ENCODE measurements at places on chromosomes 12 and 14.

GRCh38 chr12:5733136-5733755 lies 211.8 kb downstream of the ANO2 start:
- no peak for DNase-seq

GRCh38 chr14:92635031-92635430 lies 113.4 kb downstream of the LGMN start:
- DNase-seq, result no peak

GRCh38 chr12:41452838-41453407 lies 264.8 kb downstream of the PDZRN4 start:
- no peak for DNase-seq

DNA sequence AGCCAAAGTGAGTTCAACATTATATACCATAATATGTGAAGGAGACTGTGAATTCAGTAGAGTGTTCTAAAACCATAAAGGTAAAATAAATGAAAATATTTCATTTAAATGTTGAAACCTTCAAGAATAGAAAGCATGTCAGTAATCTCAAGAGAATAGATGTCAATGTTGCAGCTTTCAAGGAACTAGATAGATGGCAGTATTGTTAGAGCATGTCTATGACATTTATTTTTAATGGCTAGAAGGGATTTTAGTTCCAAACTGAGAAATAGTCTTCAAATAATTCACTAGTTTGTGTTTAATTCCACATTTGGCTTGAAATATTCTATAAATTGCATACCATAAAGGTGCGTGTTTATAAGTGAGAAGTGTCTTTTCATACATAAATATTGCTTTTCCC lies 326.5 kb downstream of the FLRT2 start:
- DNase-seq, result no peak

- DNase-seq, result peak; percentile 8
Observed at GRCh38 chr12:65822732-65823512, 1.4 kb upstream of the HMGA2 start.

DNA sequence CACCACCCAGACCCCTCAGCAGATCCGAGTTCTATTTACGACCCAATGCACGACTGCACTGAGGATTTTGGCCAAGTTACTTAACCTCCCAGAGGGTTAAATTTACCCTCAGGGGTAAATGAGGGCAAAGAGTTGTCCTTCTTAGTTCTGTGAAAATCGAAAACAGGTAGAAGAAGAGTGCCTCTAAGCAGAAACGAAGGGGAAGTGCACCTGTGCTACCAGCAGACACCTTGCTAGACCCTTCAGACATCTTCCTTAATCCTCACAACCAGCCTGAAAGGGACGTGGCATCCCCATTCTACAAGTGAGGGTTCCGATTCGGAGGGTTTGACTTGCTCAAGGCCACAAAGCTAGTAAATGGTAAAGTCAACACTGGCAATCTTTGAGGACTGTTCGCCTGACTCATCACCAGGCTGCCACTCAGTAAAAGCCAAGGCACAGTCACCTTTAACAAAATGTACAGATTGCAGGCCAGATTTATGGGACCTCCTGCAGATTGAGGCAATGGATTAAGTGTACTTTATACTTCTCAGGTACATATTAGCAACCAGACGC lies 1.6 kb downstream of the GSG1 start:
- no peak for DNase-seq

GRCh38 chr12:121223292-121224285 lies 13.7 kb downstream of the P2RX4 start:
- no peak for DNase-seq

DNA sequence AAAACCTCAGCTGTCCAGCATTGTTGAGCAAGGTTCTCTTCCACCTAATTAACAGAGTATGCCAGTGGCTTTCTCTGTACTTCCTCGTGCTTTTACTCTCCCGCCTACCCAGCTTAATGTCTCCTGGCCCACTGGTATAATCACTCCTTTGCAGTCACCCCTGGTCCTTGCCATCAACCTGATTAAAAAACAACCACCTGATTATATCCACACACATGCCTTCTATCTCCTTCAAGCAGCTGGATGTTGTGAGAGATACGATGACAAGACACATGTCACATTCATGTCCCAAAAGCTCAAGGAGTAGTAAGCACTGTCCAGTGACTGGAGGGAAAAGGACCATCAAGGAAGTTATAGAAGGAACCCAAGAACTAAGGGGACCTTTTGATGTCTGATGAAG lies 241.3 kb upstream of the GRIP1 start:
- DNase-seq, result no peak

DNA sequence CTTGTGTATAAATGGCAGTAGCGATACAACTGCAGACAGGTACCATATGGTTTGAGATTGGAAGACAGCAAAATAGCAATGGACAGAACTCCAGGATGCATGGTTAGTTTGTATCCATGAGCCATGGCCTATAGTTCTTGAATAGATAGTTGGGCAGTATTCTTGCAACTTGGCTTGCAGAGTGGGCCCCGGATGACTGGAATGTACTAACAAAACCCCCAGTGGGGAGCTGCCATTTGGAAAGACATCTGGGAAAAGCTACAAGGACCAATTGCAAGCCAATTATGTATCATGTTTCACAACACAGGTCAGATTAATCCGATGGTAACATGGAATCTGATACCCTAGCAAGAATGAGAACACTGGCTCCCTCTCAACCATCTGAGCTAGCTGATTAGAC lies 279.6 kb downstream of the RERGL start:
- no peak for DNase-seq

- DNase-seq, result no peak
Observed at GRCh38 chr12:1915082-1915968, 3.1 kb downstream of the CACNA2D4 start.

GRCh38 chr14:54229136-54229535 lies 167.7 kb upstream of the CDKN3 start:
- DNase-seq, result no peak

- no peak for DNase-seq
Observed at GRCh38 chr14:72688990-72689671, 204.8 kb downstream of the DPF3 start.

GRCh38 chr12:68641138-68641537 lies 30.4 kb downstream of the RAP1B start:
- no peak for DNase-seq

DNA sequence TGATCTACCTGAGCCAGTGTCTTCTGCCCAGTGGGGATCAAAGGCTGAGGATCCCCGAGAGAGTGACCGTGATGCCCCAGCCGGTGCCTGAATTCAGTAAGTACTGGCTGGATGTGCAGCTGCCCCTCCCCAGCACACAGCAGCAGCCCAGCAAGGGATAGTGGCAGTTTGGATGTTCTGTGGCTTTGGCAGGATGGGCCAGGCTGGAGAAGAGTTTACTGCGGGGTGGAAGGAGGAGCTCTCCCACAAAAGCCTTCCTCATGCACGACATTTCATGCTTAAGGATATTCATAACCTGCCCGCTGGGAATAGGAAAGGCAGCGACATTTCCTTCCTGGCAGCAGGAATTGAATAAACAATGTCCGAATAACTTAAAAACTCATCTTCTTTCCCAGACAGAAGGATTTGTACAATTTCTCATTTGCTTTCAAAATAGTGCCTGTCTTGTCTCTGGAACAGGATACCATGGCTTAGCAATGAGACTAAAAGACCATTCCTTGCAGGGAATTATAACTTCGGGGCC lies 135.6 kb upstream of the PRMT8 start:
- DNase-seq, result no peak

DNA sequence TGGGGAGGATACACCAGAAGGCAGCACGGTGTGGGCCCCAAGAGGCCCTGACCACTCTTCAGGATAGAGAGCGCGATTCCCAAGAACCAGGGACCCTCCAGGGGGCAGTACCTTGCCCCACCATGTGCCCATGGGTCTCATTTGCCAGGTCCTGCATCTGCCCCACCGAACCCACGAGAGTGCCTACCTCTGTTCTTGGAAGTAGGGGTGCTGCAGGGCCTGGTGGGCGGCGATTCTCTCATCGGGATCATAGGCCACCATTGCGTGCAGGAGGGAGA lies 72.7 kb downstream of the MOK start:
- no peak for DNase-seq

DNA sequence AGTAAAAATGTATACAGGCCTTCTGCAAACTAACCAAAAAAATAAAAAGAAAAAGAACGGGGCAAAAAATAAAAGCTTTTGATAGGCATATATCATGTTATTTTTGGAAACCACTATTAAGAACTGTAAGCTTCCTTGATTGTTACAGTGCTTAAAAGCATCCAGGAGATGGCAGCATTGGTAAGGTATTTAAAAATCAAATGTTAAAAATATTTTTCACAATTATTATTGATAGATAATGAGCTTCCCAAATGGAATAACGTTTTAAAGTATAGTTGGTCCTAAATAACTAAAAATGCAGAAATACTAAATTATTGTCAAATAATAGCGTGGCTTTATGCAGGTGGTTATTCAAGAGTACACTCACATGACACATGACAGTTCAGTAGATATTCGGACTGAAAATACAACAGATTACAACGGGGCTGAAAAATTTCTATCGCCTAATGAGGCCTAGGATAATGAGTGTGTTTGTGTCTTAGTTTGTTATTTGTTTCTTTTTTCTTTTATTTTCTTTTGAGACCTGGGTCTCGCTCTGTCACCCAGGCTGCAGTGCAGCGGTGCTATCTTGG lies 127.2 kb upstream of the ATF7IP start:
- DNase-seq, result peak; percentile 28

- DNase-seq, result no peak
Observed at GRCh38 chr12:111193977-111194702, 174.8 kb downstream of the PHETA1 start.

DNA sequence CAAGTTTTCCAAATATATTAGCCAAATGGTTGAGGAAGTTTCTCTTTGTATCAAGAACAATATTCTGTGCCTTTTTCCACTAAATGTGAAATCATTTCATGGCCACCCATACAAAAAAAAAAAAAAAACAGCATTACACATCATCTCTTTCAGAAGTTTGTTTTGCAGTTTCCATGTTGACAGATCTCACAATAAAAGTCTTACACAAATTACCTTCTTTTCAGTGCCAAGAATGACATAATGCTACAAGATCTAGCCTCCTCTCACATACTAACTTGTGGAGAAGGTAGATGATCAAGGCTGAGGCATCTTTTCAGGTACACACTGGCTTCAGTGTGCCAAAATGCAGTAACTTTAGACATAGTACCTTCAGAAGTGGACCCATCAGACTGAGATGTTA lies 35.3 kb downstream of the PRKD1 start:
- no peak for DNase-seq

DNA sequence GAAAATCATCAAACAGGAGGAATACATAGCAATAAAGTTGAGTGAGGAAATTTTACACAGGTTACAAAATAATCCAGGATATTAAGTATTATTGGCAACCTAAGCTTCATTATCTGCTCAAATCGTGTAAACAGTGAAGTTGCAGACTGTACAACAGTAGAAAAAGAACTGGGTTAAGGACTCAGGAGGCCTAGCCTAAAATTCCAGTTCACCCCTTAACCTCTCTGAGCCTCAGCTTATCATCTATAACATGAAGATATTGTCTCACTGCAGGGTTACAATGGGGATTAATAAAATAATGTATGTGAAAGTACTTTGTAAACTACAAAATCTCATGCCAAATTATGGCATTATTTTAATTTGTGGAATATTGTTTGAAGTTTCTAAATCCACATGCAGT lies 26.0 kb downstream of the DDHD1 start:
- DNase-seq, result no peak

DNA sequence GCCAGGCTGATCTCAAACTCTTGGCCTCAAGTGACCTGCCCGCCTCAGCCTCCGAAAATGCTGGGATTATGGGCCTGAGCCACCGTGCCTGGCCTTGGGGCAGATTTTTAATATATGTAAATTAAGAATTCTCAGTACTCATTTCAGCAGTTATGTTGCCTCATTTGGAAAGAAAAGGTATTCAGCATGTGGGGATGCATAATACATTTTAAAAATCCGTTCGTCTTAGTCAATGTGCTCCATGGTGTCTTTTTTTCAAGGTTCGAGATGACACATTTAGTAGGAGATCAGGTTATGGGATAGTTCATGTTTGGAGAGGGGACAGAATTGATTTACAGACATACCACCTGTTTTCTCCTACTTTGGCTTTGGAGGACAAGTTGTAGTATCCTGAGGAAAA lies 10.2 kb downstream of the SYNE2 start:
- no peak for DNase-seq

DNA sequence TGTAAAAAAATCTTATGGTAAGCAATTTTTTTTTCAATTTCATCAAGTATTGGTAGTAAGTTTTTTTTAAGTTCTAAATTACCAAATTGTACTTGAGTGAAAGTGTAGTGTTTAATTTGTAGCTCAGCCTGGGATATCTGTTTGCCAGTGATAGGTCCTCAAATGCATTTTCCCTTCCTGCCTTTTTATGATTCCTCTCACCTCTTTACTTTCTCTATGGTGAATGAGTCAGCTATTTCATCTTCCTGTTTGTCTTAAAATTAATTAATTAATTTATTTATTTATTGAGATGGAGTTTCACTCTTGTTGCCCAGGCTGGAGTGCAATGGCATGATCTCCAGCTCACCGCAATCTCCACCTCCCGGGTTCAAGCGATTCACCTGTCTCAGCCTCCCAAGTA lies 10.6 kb downstream of the SRP54 start:
- no peak for DNase-seq

GRCh38 chr14:30443368-30444007 lies 115.5 kb upstream of the G2E3 start:
- peak; percentile 14 for DNase-seq

- no peak for DNase-seq
Observed at GRCh38 chr12:107921062-107921461, 146.6 kb downstream of the ASCL4 start.

DNA sequence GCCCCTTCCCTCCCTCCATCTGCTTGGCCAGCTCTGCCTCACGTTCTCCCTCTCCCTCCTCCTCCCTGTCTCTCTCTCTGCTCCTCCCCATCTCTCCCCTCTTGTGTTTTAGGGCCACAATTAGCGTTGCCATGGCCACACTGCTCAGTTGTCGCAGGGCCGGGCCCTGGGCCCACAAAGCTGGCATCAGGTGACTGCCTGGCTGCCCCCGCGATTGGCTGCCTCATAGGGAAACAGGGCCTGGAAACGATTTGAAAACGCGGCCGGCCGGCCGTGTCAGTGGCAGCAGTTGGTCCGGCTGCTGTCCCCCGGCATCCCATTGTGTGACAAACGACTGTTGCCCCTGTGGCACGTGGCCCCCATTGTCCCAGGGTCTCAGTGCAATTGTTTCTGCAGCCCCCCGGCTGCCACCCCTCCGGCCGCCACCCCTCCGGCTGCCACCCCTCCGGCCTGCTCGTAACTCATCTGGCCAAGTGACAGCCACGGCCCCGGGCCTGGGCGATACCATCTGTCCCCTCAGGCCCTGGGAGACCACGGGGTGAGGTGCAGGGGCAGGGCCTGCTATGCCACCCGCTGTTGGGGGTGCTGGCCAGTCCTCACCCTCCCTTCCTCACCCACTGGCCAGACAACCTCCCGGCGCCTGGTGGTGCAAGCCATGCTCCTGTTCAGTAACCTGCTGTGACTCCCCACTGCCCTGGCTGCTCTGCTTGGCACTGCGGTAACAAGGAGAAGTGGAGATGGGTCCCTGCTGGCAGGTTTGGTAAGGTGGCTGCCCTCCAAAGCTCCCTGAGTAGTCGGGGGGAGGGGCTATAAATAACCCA lies 17.4 kb downstream of the FOXN4 start:
- peak; percentile 78 for DNase-seq

GRCh38 chr14:33114331-33114730 lies 175.7 kb downstream of the NPAS3 start:
- DNase-seq, result no peak

All from NCI-H526 treated with DMSO at 0.1 percent for 48 hours (cell line).